Fibroblast of skin of scalp (primary cell): ENCODE measurements at places on chromosomes 5 and 9.

GRCh38 chr5:133993185-133993936 is 11.4 kb downstream of the VDAC1 start:
- DNase-seq, result peak; percentile 84

DNA sequence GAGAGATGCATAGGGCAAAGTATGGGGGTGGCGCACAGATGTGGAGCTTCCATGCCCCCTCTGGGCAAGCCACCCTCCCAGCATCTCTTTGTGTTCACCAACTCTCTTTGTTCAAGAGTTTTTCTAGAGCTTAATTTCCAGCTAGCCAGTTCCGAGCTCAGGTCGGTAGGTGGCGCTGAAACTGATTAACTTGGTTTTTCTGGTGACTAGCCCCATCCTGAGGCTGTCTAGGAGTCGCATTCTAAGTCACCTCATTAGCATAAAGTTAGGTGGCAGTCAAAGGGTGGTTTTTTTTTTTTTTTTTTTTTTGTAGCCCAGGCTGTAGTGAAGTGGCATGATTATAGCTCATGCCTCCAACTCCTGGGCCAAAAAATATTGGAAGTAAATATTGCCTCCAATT is 476.4 kb downstream of the KDM4C start:
- DNase-seq, result peak; percentile 27

- DNase-seq, result no peak
Measured at GRCh38 chr5:74897049-74897448, 30.9 kb upstream of the FAM169A start.

DNA sequence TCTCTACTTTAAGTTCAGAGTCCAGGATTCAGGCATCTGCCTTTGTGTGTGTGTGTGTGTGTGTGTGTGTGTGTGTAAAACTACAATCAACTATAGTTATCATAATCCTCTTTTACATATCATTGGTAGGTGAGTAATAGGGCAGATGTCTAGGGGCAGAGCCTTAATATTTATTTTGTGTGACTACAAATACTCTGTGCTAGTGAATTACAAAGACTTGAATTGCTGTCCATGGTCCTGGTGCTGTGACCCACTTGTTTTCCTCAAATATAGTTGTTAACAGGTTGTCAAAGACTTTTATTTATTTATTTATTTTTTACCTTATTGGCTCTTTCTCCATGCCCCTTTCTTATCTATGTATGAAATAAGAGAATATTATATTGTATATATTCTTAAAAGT is 196.8 kb downstream of the ANXA1 start:
- DNase-seq, result no peak

GRCh38 chr9:110114859-110115201 is 93.1 kb downstream of the C9orf152 start:
- no peak for DNase-seq

DNA sequence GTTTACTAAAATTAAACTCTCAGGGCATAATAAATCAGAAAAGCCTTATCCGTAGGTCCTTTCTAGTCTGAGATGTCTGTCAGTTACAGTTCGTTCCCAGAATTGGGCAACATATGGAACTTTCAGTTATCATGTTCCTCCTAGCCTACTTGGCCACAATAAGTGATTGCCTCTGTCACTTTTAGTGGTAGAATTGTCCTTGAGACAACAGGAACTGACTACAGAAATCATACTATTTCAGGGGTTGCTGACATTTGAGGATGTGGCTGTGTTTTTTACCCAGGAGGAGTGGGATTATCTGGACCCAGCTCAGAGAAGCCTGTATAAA is 956 bp downstream of the ZNF189 start:
- no peak for DNase-seq

- peak; percentile 71 for DNase-seq
Measured at GRCh38 chr5:134289509-134290113, 63.7 kb upstream of the PPP2CA start.

GRCh38 chr5:10801931-10802666 is 41.1 kb upstream of the DAP start:
- DNase-seq, result no peak

- no peak for DNase-seq
Measured at GRCh38 chr5:172971482-172971881, 12.1 kb upstream of the ATP6V0E1 start.

DNA sequence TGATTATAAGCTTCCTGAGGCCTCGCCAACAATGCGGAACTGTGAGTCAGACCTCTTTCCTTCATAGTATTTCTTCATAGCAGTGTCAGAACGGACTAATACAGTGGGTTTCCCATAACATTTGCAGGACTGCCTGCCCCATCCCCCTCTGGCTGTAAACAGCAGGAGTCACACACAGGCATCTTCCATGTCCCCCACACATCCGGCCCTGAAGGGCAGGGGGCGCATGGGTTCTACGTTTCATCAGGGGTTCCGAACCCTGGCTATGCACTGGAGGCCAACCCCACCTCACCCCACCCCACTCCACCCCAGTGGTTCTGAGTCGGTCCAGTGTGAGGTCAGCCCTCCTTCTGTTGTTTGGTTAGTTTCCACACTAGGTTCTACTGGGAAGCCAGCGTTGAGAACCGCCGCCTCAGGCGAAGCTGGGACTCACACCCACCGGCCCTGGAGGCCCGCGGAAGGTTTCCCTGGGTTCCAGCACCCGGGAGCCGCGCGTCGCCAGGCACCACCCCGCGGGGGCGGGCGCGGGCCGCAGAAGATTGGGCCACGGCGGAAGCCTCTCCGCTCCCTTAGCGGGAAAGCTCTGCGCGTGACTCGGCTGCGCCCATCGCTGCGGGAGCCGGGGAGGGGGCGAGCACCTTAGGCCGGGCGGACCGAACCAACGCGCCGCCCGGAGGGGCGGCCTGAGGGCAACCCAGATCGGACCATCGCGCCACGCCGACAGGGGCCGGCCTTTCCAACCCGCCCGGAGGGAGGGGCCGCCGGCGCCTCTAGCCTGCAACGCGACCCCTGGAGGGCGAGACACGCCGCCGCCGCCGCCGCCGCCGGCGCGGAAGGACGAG is at the start of gene RUSC2:
Gene RUSC2 (plus strand): TSS at position 799 of the 842 bp plus-strand sequence. CDS start 56,411 bp downstream, outside the sequence.
- peak; percentile 95 for DNase-seq

- DNase-seq, result peak; percentile 81
Measured at GRCh38 chr5:102911973-102912372, 156.9 kb downstream of the PAM start.

GRCh38 chr9:129412814-129413536 is 207.9 kb downstream of the C9orf50 start:
- DNase-seq, result peak; percentile 80

GRCh38 chr5:156232251-156232869 is 94.6 kb upstream of the SGCD start:
- no peak for DNase-seq

GRCh38 chr9:124439686-124440243 is 10.5 kb upstream of the ADGRD2 start:
- DNase-seq, result no peak

- DNase-seq, result peak; percentile 45
Measured at GRCh38 chr5:27701931-27702903, 663.8 kb upstream of the CDH9 start.

- no peak for DNase-seq
Measured at GRCh38 chr5:56567278-56567677, 248.1 kb upstream of the MAP3K1 start.

DNA sequence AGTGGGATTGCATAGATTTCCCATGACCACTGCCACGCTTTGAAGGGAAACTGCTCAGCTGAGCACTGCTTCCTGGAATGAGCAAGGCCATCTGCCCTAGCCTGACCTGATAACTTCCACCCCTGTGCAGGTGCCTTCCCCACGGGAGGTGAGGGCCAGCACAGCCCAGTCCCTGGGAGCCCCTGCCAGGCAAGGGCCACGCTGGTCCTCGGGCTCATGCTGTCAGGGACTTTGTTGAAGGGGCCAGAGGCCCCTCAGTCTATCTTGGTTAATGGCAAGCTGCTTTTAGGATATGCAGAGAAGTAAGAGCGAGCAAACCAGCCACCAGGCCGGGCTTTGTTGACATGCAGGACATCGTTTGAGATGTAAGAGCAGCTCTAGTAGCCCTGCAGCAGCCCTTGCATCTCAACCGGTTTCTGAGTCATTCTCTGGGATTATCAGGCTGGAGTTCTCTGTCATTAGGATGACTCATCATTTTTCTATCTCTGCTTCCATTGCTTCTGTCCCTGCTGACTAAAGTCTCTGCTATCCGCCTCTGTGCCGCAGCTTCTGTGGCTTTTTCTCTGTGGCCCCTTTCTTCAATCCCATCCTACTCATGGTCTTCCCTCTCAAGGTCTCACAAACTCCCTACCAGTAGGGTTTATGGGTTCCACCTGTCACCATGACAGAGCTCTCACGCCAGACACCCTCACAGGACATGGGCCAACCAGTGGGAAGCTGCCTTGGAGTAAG is 30.6 kb upstream of the IQGAP2 start:
- peak; percentile 94 for DNase-seq

- peak; percentile 8 for DNase-seq
Measured at GRCh38 chr9:8533681-8534080, 734.1 kb upstream of the DMAC1 start.

GRCh38 chr9:34456151-34456550 is 2.2 kb downstream of the FAM219A start:
- DNase-seq, result no peak

DNA sequence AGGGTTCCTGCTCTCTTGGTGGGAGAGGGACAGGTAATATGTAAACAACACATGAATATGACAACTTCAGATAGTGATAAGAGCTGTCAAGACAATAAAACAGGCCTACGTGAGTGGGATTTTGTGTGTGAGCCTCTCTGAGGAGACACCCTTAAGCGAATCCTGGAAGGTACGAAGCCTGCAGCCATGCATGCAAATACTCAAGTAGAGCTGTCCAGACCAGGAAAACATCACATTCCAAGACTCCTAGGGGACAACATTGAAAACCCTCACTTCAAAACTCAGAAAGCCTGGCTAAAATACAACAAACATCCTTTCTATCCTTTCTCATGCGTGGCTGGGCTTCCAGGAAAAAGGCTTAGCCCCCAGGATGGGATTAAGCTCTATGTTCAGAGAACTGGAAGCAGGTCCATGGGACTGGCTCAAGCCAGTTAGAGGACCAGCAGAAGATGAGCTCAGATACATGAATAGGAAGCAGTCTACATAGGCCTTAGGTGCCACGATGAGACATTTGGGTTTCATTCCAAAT is 124.8 kb upstream of the IQGAP2 start:
- DNase-seq, result no peak

GRCh38 chr5:1544294-1544961 is 20.7 kb upstream of the LPCAT1 start:
- no peak for DNase-seq

DNA sequence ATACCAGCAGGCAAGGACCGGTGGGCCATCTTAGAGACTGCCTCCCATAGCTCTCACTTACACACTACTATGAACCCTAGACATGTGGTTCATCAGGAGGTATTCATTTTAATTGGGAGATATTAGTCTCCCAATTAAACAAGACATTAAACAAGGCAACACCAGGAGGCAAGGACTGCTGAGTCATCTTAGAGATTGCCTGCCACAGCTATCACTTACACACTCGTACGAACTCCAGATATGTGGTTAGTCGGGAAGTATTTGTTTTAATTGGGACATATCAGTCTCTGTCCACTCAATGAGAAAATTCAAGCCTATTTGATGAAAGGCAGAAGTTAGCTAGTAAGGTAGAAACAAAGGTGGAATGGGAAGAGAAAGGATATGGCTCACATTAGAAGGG is 343.9 kb downstream of the NFIB start:
- DNase-seq, result no peak

DNA sequence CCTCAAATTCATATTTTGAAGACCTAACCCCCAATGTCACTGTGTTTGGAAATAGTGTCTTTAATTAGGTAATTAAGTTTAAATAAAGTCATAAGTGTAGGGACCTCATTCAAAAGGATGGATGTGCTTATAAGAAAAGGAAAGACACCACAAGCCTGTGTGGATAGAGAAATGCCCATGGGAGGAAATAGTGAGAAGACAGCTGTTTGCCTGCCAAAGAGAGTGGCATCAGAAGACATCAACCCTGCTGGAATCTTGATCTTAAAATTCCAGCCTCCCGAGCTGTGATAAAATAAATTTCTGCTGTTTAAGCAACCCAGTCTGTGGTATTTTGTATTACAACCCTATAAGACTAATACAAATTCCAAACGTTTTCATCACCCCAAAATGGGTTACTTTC is 1867.9 kb upstream of the NUDT12 start:
- peak; percentile 43 for DNase-seq

GRCh38 chr5:315488-316209 is 5.9 kb upstream of the AHRR start:
- no peak for DNase-seq

DNA sequence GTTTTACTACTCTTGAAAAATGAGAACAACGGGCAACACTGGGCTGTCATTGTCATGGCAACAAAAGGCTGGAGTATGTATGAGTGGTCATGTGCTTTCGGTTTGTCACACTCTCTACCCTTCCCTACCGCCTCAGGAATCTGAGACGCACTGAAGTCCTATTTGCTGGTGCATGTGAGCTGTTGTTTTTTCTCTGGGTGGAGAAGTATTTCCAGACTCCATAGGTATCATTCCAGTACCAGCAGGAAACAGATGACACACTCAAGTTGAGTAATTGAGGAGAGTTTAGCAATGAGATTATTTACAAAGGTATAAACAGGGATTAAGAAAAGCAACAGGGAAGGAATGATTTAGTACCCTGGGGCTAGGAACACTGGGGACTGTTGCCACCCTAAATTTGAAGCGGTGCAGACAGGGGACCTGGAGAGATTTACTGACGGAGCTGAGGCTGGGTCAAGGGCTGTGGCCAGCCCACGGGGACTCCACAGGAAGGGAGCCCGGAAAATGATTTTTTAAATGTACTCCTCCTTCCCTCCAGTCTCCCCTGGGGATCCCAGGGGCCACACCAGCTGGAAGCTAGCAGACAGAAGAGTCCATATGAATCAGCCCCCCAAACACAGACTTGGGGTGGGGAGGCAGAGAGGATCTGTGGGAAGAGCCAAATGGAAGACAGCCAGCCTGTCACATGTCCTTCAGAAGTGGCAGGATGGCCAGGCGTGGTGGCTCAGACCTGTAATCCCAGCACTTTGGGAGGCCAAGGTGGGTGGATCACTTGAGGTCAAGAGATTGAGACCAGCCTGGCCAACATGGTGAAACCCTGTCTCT is 13.2 kb upstream of the ZBTB43 start:
- DNase-seq, result peak; percentile 83

DNA sequence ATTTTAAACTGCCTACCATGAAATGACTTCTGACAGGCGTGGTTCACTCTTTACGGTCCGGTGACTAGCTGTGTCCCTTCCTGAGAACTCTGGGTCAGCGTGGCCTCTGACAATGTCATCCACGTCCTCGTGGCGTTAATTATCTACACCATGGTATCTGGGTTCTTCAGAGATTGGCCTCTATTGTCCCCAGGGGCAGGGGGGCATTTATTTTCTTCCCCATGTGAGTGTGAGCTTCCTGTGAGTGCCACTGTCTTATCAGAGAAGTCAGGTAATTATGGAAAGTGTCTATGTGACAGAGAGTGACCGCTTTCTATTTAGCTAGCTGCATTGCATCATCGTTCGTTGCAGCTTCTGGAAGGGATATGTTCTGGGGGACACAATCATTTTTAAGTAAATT is 77.2 kb downstream of the FBXL7 start:
- no peak for DNase-seq

- DNase-seq, result peak; percentile 48
Measured at GRCh38 chr5:72282878-72283277, 37.2 kb downstream of the MRPS27 start.
